Upper lobe of right lung (tissue), 1 donor: ENCODE measurements at places on chromosomes 4 and X. TPM values are rescaled to one million over a fixed set of nuclear protein-coding genes. Genes with fewer than 3 reads are reported as not detected.

The TCEAL6 gene
- total RNA-seq: not detected

DNA sequence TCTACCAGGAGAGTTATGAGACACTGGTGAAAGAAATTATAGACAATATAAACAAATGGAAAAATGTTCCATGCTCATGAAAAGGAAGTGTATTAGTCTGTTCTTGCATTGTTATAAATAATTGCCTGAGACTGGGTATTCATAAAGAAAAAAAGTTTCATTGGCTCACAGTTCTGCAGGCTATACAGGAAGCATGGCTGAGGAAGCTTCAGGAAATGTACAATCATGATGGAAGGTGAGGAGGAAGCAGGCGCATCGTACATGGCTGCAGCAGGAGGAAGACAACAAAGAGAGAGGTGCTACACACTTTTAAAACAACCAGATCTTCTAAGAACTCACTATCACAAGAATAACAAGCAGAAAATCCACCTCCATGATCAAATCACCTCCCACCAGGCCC is 184.3 kb downstream of the NPNT start:
- no peak for DNase-seq

GRCh38 chr4:108662629-108663028 is 12.2 kb downstream of the OSTC start:
- no peak for DNase-seq

DNA sequence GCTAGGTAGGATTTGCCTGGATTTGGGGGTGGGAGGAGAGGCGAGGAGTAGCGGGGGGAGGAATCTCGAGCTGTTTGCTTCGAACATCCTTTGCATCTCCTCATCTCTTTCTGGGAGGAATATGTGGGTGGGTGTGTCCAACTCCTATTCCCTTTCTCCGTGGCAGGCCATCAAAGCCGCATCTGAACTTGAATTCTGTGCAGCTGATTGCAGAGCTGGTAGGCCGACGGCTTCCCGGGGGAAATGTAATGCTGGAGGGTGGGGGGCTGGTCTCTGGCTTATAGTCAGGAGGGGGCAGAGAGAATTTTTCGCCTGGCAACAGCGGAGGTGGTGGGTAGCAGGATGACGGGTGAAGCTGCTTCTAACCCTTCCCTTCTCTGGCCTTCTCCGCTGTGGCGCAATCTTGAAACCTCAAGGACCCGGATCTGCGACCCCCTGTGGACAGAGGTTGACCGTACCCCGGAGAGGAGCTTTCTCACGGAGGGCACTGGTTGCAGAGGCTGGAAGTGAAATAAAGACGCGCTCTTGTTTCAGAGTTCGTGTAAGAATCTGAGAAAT is 628 bp downstream of the ZCCHC12 start:
- DNase-seq: no peak

GRCh38 chr4:183773790-183774189 is 114.7 kb downstream of the TRAPPC11 start:
- no peak for DNase-seq

DNA sequence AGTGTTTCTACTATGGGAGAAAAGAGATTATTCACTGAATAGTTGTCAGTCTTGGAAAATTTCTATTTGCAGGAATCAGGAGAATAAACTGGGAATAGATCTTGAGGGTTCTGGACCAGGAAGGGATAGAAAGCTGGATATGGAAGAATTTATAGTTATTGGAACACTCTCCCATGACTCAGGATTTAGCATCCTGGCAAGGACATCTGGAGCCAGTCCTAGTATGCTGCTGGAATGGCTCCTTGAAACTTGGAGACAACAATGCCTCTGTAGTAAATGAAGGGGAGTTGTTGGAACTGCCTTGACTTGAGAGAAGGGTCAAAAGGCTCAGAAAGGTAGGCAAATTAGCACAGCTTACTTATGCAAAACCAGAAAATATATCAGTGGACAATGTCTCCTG is 23.5 kb upstream of the THOC2 start:
- no peak for DNase-seq

The SEL1L3 gene
- 69.2 TPM for total RNA-seq

DNA sequence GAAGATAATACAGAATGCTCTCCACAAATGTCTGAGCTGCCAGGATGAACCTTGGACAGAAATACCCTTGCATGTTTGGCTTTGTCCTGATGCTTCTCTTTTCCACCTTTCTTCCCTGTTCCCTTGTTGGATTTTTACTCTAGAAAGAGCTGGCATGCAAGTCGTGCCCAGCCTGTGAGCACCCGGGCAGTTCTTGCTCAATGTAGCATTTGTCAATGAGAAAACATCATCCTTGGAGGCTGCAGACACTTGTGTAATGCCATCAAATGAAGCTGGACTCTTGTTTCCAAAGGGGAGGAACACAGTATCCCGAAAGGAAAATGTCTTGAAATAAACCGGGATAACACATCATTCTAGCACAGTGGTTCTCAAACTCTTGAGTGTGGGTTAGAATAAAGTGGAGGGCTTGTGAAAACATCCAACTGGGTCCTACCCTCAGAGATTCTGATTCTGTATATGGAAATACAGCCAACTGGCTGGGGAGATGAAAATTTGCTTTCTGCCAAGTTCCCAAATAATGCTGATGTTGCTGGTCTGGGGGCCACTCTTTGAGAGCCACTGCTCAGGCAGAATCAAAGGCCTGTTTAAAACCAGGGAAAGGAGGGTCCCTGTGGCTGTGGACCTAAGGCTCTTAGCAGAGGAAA is 237.2 kb downstream of the SPATA18 start:
- DNase-seq: no peak

- no peak for DNase-seq
Measured at GRCh38 chr4:71377561-71377960, 38.7 kb downstream of the SLC4A4 start.

The IL2RG gene
- 20.8 TPM for total RNA-seq

- DNase-seq: no peak
Measured at GRCh38 chrX:20271730-20272129, 5.0 kb upstream of the RPS6KA3 start.

The N4BP2 gene
- 9.8 TPM for total RNA-seq
